T-helper 1 cell treated with Interleukin-12 subunit alpha and Interleukin-12 subunit beta and Interleukin-4 antibody, amounts not matched to agents 30 ng/mL and 1 ng/mL, for 36 hours (primary cell): ENCODE measurements at places on chromosomes 1 and 21. TPM values are rescaled to one million over a fixed set of nuclear protein-coding genes. Genes with fewer than 3 reads are reported as not detected.

Gene IL20
- not detected in 2 replicates for total RNA-seq

Gene DPM3
- 35.7 and 38.4 TPM in 2 replicates for total RNA-seq

Gene SLC26A9
- total RNA-seq = not detected in 2 replicates

Gene C1orf185
- not detected in 2 replicates for total RNA-seq

Gene SLC35E2B
- total RNA-seq = 64.8 and 65.2 TPM in 2 replicates

Gene HPCAL4
- total RNA-seq = 3.0 and 3.1 TPM in 2 replicates

Gene CELA3B
- not detected in 2 replicates for total RNA-seq

Gene C21orf58
- total RNA-seq = 29.3 and 30.0 TPM in 2 replicates

Gene LCE6A
- total RNA-seq = not detected in 2 replicates

Gene VAMP3
- total RNA-seq = 35.9 and 37.1 TPM in 2 replicates

Gene TAS1R3
- total RNA-seq = 1.0 and 1.2 TPM in 2 replicates

Gene AK4
- 56.5 and 58.0 TPM in 2 replicates for total RNA-seq

Gene C8B
- total RNA-seq = not detected in 2 replicates

Gene OR2T29
- total RNA-seq = not detected in 2 replicates

Gene RXFP4
- total RNA-seq = not detected in 2 replicates

Gene INAVA
- not detected in 2 replicates for total RNA-seq

Gene LAMB3
- total RNA-seq = 5.7 and 10.0 TPM in 2 replicates

Gene OR2L2
- 0.07 and 0.10 TPM in 2 replicates for total RNA-seq

Gene HFM1
- not detected in 2 replicates for total RNA-seq
